ENCODE measurements at places on chromosomes 12 and 14. TPM values are rescaled to one million over a fixed set of nuclear protein-coding genes. Genes with fewer than 3 reads are reported as not detected.

The ASIC1 gene
- 0.13 TPM for total RNA-seq

The NRXN3 gene
- 0.11 TPM for total RNA-seq

The CBLN3 gene
- 5.6 TPM for total RNA-seq

The EXOC3L4 gene
- not detected for total RNA-seq

The TEX52 gene
- not detected for total RNA-seq

The ADCK1 gene
- total RNA-seq, result 6.6 TPM

The COCH gene
- not detected for total RNA-seq
